ENCODE measurements at places on chromosomes 7 and 10.

DNA sequence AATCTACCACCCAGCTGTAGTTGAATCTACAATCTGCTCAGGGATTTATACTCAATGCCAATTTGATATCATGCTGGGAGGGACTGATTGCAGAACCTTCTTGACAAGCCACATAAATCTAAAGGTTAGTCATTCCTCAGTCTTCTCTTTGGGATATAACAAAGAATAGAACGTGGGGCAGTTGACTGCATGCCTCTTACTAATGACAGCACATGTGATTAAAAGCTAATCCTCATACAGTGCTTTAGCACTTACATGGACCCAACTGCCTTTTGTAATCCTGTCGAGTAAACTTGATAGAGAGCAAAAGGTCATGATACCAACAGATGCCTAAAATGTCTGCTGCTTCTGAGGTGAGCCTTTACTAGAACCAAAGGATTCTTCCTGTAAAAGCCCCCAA, 12.3 kb downstream of the KLHL7 start:
- no peak for DNase-seq

DNA sequence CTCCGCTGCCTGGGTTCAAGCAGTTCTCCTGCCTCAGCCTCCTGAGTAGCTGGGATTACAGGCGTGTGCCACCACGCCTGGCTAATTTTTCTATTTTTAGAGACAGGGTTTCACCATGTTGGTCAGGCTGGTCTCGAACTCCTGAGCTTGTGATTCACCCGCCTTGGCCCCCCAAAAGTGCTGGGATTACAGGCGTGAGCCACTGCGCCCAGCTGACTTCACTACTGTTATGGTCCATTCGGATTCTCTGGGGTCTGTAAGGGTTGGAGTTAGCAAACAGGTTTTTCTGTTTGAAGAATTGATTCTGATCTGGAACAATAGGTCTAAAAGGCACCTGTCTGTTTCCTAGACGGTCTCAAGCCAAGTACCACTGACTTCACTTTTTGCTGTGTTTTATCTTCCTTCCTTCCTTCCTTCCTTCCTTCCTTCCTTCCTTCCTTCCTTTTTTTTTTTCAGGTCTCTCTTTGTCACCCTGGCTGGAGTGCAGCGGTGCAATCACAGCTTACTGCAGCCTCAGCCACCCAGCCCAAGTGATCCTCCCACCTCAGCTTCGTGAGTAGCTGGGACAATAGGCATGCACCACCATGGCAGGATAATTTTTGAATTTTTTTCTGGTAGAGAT, 192.2 kb downstream of the CAMK1D start:
- DNase-seq: no peak

- no peak for DNase-seq
Measured at GRCh38 chr10:113965683-113966082, 78.0 kb upstream of the ADRB1 start.

DNA sequence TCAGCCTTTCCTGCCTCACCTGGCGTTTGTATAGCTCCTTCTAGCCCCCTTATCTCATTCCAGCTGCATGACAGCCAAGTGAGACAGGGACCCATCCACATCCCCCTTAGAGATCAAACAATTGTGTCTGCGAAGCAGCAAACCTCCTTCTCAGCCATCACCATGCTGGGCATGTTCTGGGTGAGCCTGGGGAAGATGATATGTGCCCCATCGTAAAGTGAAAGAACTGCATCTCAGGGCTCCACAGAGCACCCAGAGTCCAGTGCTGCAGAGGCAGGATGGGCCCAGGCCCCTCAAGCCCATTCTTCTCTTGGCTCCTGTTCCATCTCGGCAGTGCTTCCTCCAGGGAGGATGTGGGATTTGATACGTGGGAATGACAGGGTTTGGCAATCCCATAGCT, 43.2 kb downstream of the FIGNL1 start:
- DNase-seq: no peak

GRCh38 chr10:132375116-132375794, 21.7 kb upstream of the PWWP2B start:
- DNase-seq: no peak

- DNase-seq: no peak
Measured at GRCh38 chr10:28545967-28546644, 13.2 kb downstream of the WAC start.

DNA sequence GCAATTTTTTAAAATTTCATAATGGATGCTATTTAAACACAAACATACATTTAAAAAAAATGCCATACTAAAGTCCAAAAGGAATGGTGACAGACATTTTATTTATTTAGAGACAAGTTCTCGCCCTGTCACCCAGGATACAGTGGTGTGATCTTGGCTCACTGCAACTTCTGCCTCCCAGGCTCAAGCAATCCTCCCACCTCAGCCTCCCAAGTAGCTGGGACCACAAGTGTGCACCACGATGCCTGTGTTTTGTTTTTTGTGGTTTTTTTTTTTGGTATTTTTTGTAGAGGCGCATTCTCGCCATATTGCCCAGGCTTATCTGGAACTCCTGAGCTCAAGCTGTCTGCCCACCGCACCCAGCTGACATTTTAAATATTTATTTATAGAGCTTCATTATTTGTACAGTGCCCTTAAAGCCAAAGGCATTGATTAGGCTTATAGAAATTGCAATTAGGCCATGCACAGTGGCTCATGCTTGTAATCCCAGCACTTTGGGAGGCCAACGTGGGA, 703.5 kb downstream of the AUTS2 start:
- no peak for DNase-seq

GRCh38 chr7:820341-820740, 11.9 kb upstream of the SUN1 start:
- no peak for DNase-seq

DNA sequence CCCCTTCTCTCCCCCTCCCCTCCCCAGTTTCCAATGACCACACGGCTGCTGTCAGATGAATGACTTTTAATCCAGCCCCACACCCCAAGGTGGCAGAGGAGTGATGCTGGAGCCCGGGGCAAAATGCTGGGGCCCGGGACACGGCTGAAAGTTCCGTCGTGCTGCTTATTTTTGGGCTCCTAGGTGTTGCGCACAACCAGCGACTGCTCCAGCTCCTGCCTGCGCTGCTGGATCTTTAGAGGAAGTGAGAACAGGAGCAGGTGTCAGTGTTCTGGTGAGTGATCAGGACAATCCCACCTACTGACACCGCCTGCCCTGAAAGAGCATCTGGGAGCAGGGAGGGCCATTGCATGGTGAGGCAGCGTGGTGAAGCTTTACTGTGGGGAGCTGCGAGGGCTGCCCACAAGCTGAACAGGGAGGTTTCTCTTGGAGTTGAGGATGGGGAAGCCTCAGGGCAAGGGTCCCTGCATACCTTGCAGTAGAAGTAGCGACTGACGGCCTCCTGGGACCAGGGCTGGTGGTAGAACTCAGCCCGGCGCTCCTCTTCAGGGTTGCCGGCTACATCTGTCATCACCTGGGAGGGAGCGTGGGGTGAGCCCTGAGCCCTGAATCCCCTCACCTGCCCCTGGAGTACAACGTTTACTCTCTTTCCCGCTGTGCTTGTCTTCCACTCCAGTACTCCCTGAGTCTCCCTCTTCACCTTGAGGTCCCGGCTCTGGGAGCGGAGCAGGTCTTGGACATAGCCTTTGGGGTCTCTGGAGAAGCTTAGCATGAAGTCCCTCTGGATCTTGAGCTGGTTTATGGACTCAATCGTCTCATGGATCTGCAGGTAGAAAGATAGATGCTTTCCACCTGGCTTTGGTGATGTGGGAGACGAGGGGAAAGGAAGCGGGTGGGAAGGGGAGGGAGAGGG, 6.9 kb downstream of the CHPF2 start:
- DNase-seq: no peak

DNA sequence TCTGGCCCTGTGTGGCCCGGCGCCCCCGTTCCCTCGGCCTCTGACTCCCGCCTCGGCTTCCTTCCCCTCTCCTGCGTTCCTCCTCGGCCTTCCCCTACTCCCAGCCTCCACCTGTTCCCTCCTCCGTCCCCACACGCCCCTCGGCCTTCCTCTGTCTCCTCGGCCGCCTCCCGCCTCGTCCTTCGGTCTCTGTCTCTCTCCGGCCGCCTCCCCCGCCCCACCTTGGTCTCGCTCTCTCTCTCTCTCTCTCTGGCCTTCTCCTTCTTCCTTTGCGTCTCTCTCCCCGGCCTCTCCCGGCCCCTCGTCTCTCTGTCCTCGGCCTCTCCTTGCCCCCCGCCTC, 588 bp downstream of the GET4 start:
- peak; percentile 23 for DNase-seq

DNA sequence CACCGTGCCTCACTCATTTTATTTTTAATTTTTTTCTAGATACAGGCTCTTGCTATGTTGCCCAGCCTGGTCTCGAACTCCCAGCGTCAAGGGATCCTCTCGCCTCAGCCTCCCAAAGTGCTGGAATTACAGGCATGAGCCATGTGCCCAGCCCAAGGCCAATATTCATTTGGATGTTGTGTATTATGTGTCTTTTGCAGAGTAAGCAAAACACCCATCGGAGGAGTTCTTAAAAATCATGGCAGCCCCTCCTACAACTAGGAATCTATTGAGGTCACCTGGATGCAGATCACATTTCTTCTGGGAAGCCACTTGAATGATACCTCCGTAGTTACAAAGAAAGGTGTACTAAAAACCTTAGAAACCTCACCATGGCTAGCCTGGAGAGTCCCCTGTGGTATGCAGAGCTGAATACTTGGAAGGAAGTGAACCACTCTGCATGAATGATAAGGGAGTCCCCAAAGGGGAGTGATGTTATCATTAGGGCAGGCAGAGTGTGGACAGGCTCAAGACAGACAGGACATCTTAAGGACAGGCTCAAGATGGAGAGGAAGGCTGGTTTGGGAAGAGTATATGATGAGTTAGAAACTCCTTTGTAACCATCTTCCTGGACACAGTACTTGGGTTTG, 185.7 kb downstream of the TAX1BP1 start:
- DNase-seq: no peak

GRCh38 chr10:78785066-78785465, 283.7 kb upstream of the ZMIZ1 start:
- DNase-seq: no peak

GRCh38 chr7:12017046-12017445, 185.0 kb upstream of the THSD7A start:
- no peak for DNase-seq

DNA sequence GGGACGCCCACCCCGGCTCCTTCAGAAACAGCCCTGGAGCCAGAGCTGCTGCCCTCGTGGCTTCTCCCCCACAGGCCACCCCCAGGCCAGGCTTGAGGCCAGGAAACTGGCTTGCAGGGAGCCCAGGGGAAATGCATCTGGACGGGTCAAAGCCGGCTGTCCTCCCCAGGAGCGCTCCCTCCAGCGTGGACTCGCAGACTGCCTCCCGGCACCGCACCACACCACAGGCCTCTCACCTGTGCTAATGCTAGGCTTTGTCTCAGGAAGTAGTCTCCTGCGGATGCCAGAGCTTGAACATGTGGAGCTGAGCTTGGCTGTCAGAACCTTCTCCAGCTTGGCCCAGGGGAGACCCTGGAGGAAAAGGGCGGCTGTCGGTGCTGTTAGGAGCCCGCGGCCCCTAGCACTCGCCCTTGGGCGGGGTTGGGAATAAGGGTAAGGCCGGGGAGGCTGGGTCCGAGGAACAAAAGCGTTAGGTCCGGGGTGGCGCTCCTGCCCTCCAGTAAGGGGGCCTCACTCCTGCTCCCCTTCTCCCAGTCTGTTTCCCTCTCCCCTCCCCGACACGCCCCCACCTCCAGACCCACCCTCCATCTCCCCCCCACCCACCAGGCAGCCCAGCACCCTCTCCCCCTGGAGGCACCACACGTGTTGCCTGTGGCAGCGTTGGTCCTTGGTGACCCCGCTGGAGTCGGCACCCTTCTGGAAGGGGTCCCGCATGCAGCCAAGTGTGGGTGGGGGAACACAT, 21.6 kb upstream of the DRGX start:
- DNase-seq: no peak

DNA sequence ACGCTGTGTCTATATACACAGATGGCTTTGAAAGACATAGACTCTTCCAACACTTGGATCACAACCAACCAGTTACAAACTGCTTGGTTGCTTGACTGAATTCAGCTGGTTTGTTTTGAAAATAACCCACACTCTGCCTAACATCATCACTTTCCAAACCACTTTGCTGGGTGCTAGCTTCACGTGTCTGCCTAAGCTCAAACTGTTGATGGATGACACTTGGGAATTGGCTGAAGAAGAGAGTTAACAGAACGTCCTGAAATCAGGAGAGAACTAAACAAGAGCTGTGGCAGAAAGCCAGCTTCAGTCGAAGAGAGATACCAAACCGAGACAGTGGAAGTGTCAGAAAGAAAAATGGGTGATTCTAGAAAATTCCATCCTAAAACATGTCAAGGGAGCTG, 420.8 kb upstream of the AUTS2 start:
- DNase-seq: no peak

- DNase-seq: no peak
Measured at GRCh38 chr10:43235070-43235900, 31.6 kb downstream of the RASGEF1A start.

DNA sequence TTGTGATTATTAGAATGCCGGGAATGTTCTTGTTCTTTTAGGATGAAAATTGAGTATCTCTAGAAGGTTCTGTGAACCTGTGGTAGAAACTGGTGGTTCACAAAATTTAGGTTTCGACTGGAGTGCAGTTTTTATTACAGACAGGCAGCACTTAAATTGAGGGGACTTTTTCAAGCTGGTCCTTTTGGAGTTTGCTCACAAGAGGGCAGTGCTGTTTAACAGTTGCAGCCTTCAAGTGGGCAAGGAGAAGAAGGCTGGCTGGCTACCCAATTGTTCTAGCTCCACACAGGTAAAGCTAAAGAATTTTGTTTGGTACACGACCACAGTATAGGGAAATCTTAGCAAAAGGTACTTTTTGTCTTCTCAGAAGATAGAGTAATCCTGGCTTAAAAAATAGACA, 233.6 kb downstream of the SNX13 start:
- peak; percentile 74 for DNase-seq

GRCh38 chr7:88942815-88943501, 147.4 kb upstream of the TEX47 start:
- DNase-seq: no peak

DNA sequence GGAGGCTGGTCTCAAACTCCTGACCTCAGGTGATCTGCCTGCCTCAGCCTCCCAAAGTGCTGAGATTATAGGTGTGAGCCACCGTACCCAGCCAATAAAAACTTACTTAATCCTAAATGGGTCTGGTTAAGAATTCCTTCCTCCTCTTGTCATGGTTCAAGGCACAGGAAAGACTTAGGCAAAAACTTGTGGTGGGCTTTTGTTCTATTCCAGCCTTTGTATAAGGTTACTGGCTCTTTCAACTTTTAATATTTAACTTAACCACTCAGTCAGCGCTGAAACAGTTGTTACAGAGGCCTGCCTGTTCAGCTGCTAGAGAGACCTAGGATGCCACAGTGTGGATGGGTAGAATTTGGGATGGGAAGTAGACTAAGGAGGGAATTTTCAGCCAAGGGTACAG, 28.1 kb upstream of the GARS1 start:
- no peak for DNase-seq

All from iris pigment epithelial cell (primary cell).